ENCODE measurements at places on chromosomes 13 and 19. TPM values are rescaled to one million over a fixed set of nuclear protein-coding genes. Genes with fewer than 3 reads are reported as not detected.

DNA sequence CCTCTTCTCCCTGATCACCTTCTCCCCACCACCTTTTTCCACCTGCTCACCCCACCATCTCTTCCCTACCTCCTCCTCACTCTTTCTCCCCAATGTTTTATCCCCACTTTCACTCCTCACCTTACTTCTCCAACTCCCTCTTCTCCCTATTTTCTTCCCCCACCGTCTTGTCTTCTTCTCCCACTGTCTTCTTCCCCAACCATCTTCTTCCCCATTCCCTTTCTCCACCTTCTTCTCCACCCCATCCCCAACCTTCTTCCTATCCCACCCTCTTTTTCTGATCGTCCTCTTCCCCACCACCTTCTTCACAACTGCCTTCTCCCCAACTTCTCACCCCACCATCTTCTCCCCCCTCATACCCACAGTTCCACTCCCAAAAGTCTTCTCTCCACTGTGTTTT is 929.4 kb downstream of the UQCRFS1 start:
- H3K4me1 ChIP-seq: no peaks in the 10 kb centered on the region
- H3K27me3 ChIP-seq: no peaks in the 10 kb centered on the region
- H3K36me3 ChIP-seq: no peaks in the 10 kb centered on the region
- no peak overlapping the region for H3K4me3 ChIP-seq
- no peak overlapping the region for H3K27ac ChIP-seq

DNA sequence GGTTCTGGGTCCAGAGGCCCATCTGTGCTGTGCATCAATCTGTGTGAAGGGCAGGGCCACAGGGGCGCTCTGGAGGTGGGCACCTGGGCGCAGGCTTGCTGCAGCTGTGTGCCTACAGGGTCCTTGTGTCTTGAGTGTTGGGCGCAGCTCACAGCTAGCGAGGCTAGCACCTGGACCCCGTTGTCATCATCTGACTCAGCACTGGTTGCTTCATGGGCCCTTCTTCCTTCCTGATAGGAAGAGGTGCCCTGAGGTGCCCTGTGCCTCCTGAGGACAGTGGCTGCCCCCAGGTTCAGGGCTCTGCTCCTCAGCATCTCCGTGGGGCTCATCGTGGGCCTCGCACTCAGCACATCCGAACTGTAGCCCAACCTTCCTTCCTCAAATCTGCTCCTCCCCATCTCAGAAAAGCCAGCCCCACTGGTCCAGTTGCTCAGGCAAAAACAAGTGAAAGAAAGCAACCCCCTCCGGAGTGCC is 54.8 kb downstream of the GATAD2A start:
- no peak for DNase-seq
- H3K4me1 ChIP-seq: no peaks in the 10 kb centered on the region
- no peak overlapping the region for H3K4me3 ChIP-seq
- no peaks in the 10 kb centered on the region for H3K36me3 ChIP-seq
- H3K27ac ChIP-seq: peak overlapping the region; percentile 64
- no peaks in the 10 kb centered on the region for H3K27me3 ChIP-seq

- H3K4me1 ChIP-seq: peaks cover 15% of the 10 kb centered on the region
- peak overlapping the region; percentile 44 for H3K4me3 ChIP-seq
- DNase-seq: peak; percentile 85
- no peaks in the 10 kb centered on the region for H3K36me3 ChIP-seq
Observed at GRCh38 chr19:16327911-16328823, 3.5 kb downstream of the KLF2 start.

Gene ERICH4
- total RNA-seq: not detected

Gene CACNG8
- 0.21 TPM for total RNA-seq

Data from uterus (tissue), 4 donors.